ENCODE measurements at places on chromosomes 11 and 22. TPM values are rescaled to one million over a fixed set of nuclear protein-coding genes. Genes with fewer than 3 reads are reported as not detected.

SLC22A6 gene
- total RNA-seq: not detected

OOSP4A gene
- not detected for total RNA-seq

HPS4 gene
- total RNA-seq: 52.8 TPM

SHISAL1 gene
- total RNA-seq: 44.2 TPM

MCAT gene
- total RNA-seq: 7.6 TPM

SPI1 gene
- 6.0 TPM for total RNA-seq

PARVG gene
- 7.2 TPM for total RNA-seq

LDHAL6A gene
- 0.28 TPM for total RNA-seq

APLNR gene
- not detected for total RNA-seq

SPON1 gene
- total RNA-seq: 18.8 TPM

SCUBE1 gene
- total RNA-seq: not detected

OR52I2 gene
- not detected for total RNA-seq

SLN gene
- 2.0 TPM for total RNA-seq

SF3B2 gene
- total RNA-seq: 116 TPM

MUC5B gene
- total RNA-seq: 0.18 TPM

SLC43A1 gene
- total RNA-seq: 13.1 TPM

PLAAT5 gene
- 3.7 TPM for total RNA-seq

RFPL1 gene
- total RNA-seq: not detected

LDLRAD3 gene
- 10.2 TPM for total RNA-seq

MUC5AC gene
- total RNA-seq: not detected

SMTNL1 gene
- total RNA-seq: not detected

MUC2 gene
- total RNA-seq: not detected

TECTA gene
- 2.8 TPM for total RNA-seq

CSNK2A3 gene
- total RNA-seq: 1.0 TPM

DCPS gene
- total RNA-seq: 14.8 TPM

POLR3H gene
- total RNA-seq: 3.2 TPM
